PC-9 (cell line): ENCODE measurements at places on chromosomes 7 and 10. TPM values are rescaled to one million over a fixed set of nuclear protein-coding genes. Genes with fewer than 3 reads are reported as not detected.

DNA sequence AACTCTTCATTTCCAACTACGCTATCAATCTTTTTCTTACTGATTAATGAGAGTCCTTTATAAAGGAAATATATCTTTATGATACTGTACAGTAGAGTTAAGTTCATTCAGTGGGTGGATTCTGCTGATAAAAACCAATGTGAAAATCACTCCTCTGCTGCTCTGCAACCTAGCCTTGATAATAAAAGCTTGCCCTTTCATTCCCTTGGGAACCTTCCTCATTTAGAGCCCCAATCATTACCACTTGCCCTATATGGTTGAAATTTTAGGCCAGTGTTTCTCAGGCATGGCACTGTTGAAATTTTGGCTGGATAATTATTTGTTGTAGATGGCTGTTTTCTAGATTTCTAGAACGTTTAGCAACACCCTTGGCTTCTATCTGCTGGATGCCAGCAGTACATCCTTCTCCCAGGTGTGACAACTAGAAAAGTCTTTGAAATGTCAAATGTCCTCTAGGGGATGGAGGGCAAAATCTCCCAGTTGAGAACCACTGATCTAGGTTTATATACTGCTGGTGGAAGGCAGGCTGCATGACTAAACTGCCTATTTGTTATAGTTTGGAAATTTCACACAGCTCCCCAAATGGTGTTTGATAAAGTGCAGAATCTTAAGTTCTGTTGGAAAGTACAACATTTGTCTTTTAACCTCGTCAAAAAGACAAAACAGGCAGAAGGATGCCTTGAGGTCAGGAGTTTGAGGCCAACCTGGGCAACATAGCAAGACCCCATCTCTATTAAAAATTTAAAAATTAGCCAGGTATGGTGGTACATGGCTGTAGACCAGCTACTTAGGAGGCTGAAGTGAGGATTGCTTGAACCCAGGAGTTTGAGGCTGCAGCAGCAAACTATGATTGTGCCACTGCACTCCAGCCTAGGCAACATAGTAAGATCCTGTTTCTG is 8.9 kb upstream of the SIRT1 start:
- H3K36me3 ChIP-seq: no peaks in the 10 kb centered on the region
- H3K4me3 ChIP-seq: no peak overlapping the region
- H3K27ac ChIP-seq: no peak overlapping the region
- H3K4me1 ChIP-seq: no peaks in the 10 kb centered on the region
- DNase-seq: no peak

- H3K36me3 ChIP-seq: no peaks in the 10 kb centered on the region
- H3K4me3 ChIP-seq: no peak overlapping the region
- H3K27me3 ChIP-seq: no peaks in the 10 kb centered on the region
- no peak for DNase-seq
- H3K27ac ChIP-seq: no peak overlapping the region
- peaks cover 13% of the 10 kb centered on the region; the same call in 1 of the 2 replicates for H3K4me1 ChIP-seq
Measured at GRCh38 chr10:31069411-31069810, 37.7 kb upstream of the ZNF438 start.

DNA sequence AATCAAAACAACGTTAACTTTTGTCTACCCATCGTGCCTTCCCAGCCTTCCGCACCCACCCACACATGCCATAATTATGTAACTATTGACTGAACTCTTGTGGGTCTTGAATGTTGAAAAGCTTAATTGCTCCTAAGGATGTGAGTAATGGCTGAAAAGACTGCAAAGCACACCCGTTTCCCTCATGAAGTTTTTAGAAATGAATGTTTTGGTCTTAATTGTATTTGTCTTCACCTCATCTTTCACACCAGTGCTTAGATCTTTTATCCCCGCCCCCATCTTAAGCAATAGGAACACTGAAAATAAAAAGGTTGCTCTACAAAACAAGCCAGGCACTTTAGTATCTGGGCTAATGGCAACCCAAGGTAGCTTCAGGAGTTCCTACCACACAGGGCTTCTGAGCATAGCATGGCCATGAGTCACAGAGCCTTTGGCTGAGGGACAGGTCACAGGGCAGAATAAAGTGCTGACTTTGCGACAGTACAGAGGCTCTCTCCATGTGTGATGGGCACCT is 690.5 kb downstream of the PARD3 start:
- peak overlapping the region; percentile 23; the same call in 1 of the 2 replicates for H3K4me3 ChIP-seq
- no peaks in the 10 kb centered on the region for H3K27me3 ChIP-seq
- H3K4me1 ChIP-seq: peaks cover 15% of the 10 kb centered on the region
- H3K36me3 ChIP-seq: no peaks in the 10 kb centered on the region

Gene CUBN
- 0.07 and 0.28 TPM in 2 replicates for total RNA-seq

Gene KLHDC10
- 46.4 and 47.0 TPM in 2 replicates for total RNA-seq

Gene STAM
- total RNA-seq: 37.0 and 38.8 TPM in 2 replicates

Gene CPXM2
- total RNA-seq: not detected in 2 replicates

Gene HMX3
- total RNA-seq: not detected in 2 replicates
